A549 treated with GW870086 at 1 μM for 4 hours (cell line): ENCODE measurements at places on chromosomes 4 and X. TPM values are rescaled to one million over a fixed set of nuclear protein-coding genes. Genes with fewer than 3 reads are reported as not detected.

ACE2 gene
- total RNA-seq: 0.07 TPM in 1 of 5 replicates, not detected in the others

ZAR1 gene
- total RNA-seq: 0.14 TPM in 1 of 5 replicates, not detected in the others

OTUD6A gene
- not detected in 5 replicates for total RNA-seq

COL25A1 gene
- total RNA-seq: not detected in 5 replicates

SULT1B1 gene
- total RNA-seq: 0.02 TPM in 2 of 5 replicates, not detected in the others

RBM46 gene
- not detected in 5 replicates for total RNA-seq
